ENCODE measurements at places on chromosomes 1 and 21.

- DNase-seq: no peak
These were observed 20.6 kb upstream of the NPL start for GRCh38 chr1:182768963-182769362.

GRCh38 chr1:218850367-218850766 is 323.3 kb upstream of the LYPLAL1 start:
- DNase-seq: no peak

DNA sequence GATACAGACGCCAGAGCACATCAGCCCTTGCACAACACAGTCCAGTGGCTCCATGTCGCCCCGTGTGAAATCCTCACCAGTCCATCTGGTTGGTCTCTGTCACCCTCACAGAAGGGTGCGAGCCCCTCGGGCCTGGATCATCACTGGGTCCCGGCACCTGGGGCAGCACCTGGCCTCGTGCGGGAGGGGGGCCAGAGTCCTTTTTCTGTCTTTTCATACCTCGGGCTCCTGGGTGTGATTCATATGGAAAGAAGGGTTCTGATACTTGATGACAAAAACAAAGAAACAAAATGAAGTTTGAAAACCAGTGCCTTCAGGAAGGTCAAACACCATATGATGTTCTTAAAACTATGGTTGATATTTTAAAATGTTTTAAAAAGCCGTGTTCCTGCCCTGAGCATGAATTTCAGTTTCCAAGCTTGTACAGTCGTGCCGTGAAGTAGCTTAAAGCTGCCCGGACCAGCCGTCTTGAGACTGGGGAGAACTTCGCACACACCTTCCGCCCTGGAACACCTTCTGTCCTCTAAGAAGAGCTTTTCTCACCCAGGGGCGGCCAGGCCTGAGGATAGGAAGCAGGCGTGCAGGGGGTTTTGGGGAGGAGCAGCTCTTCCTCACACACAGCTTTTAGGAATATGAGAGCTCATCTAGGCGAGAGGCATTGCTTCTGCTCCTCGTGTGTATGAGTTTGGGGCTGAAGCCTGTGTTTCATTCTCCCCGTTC is 35.2 kb downstream of the SLC37A1 start:
- DNase-seq: no peak

DNA sequence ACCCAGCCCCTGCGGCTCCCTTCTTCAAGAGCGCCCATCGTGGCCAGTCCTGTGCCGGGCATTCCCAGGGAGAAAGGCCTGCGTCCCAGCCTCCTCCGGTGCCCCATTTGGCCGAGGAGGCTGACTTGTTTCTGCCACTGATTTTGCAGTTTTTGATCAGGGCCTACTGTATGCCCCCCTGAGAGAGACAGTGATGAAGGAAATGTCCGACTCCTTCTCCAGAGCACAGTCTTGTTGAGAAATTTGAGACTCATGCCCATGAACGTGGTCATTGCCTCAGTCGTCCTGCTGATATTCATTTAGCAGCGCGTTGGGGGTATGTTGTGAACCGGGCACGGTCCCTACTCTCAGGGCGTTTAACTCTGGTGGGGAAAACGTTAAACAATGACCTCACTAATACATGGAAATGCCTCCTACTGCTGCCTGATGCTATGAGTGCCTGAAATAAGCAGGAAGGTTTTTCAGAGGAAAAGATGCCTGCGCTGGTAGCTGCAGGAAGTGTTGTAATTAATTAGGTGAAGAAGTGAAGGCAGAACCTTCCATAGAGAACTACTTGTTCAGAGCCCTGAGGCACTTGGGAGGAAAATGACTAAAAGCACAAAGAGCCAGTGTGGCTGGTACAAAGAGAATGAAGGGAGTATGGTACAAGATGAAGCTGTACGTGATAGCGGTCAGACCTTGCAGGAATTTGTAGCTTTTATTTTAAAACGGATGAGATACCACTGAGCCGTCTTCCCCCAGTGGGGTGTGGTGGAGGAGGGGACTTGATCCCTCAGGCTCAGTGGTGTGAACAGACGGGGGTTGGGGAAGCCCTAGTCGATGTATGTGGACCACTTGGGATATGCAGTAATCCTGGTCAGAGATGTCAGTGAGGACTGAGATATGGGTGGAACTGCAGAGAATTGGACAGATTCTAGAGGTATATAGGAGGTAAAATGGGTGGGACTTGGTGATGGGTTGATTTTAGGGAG is 730 bp downstream of the ZCCHC17 start:
- DNase-seq: peak; percentile 27

DNA sequence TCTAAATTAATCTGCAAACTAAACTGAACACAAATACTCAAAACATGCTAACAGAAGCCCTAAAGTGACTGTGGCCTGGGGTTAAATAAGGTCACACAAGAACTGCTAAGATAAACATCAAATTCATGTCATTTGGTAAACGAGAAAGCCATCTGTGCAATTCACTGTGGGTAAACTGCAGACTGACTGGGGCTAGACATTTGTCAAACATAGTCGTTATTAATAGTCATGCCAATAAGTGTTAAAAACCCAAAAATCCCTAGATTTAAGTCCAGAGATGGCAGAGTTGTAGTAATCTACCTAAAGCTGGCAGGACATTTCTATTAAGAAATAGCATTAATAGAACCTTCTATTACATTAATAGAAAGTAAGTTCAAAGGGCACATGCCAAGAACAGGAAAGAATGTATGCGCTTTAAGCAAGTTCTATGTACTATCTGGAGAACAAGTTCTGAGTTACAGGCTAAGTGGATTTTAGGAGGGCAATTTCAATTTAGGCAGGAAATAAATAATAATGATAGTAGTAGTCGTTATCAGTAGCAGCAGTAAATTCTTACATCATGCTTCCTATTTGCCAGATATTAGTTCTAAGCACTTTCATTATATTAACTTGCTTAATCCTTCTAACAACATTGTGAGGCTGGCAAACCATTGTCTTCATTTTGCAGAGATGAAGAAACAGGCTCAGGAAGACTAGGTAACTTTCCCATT is 8.6 kb downstream of the EDEM3 start:
- no peak for DNase-seq

GRCh38 chr1:199010492-199010891 is 371.7 kb downstream of the PTPRC start:
- DNase-seq: no peak

DNA sequence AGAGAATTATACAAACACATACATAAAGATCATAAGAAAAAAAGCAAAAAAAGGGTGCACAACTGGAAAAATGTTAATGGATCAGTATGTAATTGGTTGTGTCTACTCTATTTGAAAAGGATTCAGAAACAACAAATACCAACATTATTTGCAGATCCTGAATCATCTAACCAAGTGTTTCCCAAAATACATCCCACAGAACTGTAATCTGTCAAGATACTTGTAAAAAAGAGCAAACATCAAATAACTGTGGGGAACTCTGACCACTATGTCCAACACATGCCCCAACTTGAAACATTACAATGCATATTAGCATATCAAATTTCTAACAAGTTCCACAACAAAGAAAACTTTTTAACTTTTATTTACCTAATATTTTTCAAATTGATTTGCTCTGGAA is 22.6 kb downstream of the ANKRD13C start:
- DNase-seq: no peak

DNA sequence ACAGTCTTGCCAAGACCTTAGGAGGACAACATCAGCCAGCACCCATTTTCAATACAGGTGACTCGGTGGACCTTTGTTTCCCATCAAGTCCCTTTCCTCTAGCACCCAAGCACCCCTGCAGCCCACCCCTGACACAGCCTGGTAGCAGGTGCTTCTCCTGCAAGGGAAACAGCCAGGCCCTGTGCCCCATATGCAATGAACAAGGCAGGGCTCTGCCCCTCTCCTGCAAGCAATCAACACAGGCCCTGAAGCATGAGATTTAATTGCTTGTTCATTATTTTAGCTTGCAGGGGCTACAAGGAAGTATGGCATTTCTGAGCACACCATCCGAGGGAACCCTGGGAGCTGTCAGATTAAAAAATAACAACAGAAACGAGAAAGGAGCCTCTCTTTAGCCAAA is 35.4 kb downstream of the TCP10L start:
- DNase-seq: no peak

DNA sequence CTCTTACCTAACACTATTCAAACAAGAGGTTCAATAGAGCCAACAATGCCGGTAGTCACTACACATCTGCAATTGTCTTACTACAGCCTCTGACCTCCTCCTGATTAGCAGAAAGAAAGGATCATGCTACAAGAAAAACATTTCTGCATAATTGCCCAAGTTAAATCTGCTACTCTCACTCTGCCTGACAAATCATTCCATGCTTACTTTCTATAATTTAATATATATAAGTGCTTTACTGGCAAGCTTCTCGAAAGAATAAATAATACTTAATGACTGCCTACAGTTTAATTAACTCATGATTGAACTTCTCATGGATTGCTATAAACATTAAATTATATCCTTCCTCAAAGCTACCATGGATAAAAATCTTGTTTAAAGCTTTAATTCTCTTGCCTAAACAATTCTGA is 156.0 kb downstream of the SLC45A1 start:
- DNase-seq: no peak

DNA sequence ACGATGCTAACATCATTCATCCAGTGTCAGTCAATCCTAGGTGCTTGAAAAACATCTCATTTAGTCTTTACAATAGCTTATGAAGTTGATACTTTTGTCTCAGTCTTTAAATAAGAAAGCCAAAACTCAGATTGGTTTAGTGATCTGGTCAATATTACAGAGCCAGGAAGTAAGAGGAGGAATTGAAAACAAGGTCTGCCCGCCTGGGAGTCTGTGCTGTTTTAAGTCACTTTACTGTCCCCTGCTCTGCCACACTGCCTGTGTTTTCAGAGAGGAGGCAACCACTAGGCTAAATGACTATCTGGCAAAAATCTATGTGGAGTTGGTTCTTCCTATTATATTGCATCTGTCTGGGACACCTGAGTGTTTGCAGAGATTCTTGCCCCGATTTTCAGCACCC is 62.3 kb downstream of the ST6GALNAC3 start:
- DNase-seq: no peak

Measured in inflammatory macrophage treated with lipopolysaccharide for 4 hours (primary cell).